AG08395 (cell line): ENCODE measurements at places on chromosomes 13 and 19.

DNA sequence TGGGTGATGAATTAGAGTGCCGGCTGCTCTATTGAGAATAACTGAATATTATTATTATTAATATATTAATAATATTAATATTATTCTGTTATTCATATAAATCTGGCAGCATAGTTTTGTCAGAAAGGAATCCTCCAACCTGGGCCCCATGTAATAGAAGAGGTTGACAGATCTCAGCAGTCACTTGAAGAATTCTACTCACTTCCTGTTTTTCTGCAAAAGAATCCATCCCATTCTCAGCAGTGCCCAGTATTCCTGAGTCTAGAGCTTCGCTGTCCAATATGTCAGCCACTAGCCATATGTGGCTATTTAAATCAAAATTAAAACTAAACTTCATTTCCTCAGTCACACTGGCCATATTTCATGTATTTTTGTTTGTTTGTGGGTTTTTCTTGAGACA lies 72.4 kb upstream of the USPL1 start:
- no peak for DNase-seq

DNA sequence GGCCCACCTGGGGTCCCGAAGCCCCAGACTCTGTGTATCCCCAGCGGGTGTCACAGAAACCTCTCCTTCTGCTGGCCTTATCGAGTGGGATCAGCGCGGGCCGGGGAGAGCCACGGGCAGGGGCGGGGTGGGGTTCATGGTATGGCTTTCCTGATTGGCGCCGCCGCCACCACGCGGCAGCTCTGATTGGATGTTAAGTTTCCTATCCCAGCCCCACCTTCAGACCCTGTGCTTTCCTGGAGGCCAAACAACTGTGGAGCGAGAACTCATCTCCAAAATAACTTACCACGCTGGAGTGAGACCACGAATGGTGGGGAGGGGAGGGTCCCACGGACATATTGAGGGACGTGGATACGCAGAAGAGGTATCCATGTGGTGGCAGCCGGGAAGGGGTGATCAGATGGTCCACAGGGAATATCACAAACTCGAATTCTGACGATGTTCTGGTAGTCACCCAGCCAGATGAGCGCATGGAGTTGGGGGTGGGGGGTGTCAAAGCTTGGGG lies 1.0 kb upstream of the ICAM5 start:
- peak; percentile 67 for DNase-seq

DNA sequence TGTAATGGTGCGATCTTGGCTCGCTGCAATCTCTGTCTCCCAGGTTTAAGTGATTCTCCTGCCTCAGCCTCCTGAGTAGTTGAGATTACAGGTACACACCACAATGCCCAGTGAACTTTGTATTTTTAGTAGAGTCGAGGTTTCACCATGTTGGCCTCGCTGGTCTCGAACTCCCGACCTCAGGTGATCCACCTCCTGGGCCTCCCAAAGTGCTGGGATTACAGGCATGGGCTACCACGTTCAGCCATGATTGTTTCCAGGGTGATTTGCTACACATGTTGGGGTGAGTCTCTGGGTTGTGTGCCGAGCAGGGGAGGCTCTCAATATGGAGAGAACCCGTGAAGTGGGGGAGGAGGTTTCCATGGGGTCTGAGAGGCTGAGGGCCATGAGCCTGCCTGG lies 24.8 kb upstream of the CEACAM21 start:
- no peak for DNase-seq

DNA sequence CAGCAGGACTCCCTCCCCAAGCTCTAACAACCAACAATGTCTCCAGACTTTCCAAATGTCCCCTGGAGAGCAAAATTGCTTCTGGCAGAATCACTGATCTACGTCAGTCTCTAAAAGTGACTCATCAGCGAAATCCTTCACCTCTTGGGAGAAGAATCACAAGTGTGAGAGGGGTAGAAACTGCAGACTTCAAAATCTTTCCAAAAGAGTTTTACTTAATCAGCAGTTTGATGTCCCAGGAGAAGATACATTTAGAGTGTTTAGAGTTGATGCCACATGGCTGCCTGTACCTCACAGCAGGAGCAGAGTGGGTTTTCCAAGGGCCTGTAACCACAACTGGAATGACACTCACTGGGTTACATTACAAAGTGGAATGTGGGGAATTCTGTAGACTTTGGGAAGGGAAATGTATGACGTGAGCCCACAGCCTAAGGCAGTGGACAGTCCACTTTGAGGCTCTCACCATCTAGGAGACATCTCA lies 6.2 kb upstream of the CEACAM5 start:
- no peak for DNase-seq

GRCh38 chr13:48078251-48078656 lies 16.6 kb downstream of the MED4 start:
- DNase-seq = no peak

DNA sequence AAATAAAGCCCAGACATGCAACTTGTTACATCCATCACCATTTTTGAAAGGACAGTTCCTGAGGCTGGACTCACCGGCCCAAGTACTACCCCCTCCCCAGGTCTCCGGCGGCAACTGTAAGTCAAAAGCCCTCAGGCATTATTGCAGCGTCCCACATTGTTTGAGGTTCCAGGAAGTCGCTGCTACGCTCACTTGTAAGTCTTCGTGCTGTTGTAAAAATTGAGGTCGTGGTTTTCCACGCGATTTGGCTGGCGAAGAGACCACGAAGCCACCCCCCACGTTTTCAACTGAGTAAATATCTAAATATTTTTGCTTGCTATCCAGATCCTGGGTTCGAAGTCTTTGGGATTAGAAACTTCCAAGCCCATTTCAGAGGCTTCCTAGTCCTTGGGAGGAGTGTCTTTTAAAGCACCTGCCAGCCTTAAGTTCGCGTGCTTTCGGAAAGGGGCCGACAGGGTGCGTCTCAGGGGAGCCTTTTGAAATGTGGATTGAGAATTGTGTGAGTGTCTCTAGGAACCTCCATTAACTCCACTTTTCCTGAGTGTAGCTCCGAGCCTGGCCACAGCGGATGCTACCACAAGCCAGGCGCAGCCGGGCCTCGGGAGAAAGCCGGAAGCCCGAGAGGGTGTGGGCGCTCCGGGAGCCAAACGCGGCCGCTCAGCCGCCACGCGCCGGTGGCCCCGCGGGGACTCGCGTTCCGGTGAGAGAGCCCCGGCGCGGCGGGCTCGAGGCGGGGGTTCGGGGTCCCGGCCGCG lies 434 bp upstream of the FNDC3A start:
- DNase-seq = no peak

DNA sequence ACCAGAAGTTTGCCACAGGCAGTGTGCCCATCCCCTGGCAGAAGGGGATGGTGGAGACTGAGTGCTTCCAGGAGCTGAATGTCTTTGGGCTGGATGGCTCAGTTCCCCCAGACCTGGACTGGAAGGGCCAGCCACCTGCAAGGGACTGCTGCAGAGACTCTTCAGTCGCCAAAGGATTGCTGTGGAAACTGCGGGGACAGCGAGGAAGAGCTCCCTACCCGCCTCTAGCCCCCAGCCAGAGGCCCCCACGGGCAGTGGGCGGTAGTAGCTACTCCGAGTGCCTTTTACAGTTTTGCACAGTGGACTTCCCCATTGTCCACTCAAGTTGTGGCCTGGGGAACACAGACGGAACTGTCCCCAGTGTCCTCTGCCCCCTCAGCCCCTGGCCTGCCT lies 138.5 kb downstream of the ZDHHC20 start:
- no peak for DNase-seq

GRCh38 chr13:78306519-78307206 lies 296.7 kb downstream of the POU4F1 start:
- no peak for DNase-seq

DNA sequence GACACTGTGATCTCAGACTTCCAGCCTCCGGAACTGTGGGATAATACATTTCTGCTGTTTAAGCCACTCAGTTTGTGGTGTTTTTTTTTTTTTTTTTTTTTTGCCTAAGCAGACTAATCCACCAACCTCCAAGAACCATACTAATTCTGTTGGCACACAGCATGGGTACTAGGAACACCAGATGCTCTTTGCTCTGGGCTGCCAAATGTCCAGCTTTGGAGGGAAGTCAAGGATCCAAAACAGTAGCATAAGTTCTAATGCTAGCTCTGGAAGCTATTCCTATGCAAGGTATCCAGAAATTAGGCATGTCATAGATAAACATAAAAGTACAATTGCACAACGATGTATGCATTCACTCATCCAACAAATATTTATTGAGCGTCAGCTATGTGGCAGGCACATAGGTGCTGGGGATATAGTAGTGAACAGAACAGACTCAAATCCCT lies 64.5 kb upstream of the WDFY2 start:
- peak; percentile 39 for DNase-seq

DNA sequence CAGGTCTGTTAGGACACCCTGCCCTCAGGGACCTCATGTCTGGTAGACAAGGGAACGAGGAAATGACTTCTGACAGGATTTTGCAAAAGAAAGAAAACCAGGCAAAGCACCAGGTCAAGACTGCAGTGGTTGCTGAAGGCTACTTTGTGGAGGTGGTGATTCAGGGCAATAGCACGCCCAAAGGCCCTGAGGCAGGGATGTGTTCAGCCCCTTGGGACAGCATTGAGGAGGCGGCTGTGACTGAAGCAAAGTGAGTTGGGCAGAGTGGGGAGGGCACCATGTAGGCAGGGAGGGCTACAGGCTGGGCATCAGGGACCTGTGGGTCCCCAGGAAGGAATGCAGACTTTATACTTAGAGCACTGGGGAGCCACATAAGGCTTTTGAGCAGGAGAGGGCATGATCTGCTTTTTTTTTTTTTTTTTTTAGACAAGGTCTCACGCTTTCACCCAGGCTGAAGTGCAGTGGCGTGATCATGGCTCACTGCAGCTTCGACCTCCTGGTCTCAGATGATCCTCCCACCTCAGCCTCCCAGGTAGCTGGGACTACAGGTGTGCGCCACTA lies 10.8 kb upstream of the HOMER3 start:
- peak; percentile 64 for DNase-seq

DNA sequence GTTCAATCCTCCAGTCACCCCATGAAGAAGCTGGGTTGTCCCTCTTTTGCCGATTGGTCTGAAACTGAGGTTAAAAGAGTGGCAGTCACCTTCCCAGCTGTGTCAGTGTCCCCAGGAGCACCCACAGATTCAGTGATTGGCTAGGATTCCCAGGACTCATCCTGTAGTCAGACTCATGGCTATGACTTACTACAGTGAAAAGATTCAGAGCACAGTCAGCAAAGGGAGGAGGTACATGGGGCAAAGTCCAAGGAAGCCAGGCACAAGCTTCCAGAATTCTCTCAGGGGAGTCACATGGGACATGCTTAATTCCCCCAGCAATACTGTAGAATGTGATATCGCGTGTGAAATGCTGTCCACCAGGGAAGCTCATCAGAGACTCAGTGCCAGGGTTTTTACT lies 14.2 kb downstream of the ZNF473 start:
- DNase-seq = peak; percentile 8

- DNase-seq = no peak
Measured at GRCh38 chr13:70347947-70348620, 239.8 kb upstream of the KLHL1 start.

- peak; percentile 8 for DNase-seq
Measured at GRCh38 chr19:11821474-11822109, 7.5 kb downstream of the ZNF440 start.
